ENCODE measurements at places on chromosomes 13 and 19.
A peak's percentile ranks its signal among the peaks of the same experiment; 100 is the strongest.

DNA sequence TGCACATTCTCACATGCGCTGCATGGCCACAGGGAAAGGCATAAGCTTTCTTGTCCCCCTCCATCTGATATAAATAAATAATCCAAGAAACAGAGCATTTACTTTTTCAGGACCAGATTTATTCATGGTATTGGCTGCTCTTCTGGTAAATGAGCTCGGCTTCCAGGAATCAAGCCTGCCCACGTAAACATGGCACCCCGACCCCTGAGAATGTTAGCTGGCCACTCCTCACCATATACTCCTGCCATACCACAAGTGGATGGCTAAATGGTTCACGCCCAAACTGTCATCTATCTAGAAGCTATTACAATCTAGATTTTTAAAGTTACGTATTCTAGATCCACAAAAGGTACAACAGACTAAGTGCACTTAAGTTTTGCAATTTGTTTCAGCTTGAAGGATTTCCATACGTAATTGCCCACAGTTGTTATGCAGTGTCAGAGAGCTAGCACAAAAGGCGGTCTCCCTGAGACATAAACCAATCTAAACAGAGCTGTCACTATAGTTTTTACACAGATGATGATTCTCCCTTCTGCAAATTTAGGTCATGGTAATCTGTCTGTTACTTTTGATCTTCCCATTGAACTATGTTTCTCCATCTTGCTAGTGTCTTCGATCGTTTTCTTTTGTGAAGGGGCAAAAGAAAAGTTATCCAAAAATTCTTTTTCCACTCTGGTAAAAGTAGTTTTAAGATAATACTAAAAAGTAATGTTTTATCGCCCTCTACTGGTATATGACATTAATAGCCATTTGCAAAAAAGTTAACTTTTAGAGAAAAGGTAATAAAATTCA, 16.2 kb upstream of the FOXO1 start:
- DNase-seq, result no peak

DNA sequence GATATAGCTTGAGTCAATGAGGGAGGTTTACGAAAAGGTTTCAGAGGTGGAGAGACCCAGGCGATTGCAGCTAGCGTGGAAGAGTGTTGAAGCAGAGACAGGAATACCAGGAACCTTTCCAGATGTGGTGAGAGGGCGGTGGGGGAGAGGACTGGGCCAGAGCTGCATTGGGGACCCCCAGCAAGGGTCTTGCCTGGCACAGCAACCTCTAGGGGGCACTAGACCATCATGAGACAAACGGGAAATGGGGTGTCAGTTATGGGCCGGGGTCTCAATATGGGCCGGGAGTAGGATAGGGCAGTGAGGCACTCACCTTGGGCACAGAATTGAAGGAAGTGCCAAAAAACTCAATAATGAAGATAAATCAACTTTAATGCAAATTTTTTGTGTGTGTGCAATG, 2.1 kb upstream of the LRP3 start:
- DNase-seq, result no peak

DNA sequence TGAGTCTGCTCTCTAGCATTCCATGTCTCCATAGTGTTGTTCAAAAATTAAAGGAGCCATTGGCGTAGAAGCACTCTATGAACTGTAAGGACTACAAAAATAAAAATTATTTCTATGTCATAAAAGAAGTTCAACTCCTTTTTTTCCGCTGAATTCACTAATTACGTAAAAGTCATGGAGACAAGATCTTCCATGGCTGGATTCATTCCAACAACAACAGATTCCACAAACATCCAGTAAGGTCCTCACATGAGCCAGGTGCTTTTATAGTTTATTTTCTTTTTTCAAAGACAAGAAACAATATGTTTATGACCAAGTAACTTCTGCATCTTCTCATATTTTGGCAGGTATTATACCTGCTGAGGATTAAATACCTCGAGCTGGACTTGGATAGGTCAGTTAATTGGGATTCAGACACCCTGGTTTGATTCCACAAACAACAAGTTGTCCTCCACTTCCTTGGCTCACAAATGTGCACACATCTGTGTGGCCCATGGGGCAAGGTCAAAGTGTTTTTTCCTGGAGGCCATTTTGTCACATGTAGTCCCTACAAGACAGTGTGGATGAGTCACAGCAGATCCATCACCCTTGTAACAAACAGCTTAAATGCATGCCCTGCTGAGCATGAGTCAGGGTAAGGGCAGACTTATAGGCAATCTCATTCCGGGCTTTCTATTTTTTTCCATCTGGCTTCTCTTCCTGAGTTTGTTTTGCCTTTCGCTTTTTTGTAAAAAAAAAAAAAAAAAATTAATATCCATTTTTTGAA, 475.6 kb downstream of the COG6 start:
- no peak for DNase-seq

DNA sequence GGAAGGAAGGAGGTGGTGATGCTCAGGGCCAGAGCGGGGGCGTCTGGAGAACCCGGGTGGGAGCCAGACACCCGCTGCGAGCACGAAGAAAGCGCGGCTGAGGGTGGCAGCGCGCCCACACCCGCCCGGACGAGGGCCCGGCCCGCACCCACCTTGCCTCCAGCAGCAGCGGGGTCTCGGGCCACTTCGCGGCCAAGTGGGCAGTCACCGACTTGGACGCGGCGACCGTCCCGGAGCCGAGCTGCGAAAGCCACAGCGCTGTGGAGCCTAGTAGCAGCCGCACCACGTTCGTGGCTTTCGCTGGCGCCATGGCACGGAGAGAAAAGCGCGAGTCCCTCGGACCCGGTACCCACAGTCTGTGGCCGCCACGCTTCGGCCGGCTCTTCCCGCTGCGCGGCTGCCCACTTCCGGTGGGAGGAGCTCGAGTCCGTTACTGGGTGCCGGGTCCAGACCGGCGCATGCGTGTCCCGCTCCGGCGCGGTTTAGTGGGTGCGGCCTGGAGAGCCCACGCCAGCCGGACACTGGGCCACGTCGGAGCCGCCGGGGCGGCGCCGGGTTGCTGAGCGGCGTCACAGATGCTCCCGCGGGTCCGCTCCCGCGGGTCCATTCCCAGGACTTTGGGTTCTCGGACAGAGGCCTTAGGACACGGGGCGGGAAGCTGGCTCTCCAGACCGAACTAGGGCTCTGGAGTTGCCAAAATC, at the start of gene UGGT2:
Gene UGGT2, minus strand, starts transcription at position 399 of the 701 bp plus-strand sequence. Its CDS starts 89 bp downstream, at position 310.
- DNase-seq, result no peak

DNA sequence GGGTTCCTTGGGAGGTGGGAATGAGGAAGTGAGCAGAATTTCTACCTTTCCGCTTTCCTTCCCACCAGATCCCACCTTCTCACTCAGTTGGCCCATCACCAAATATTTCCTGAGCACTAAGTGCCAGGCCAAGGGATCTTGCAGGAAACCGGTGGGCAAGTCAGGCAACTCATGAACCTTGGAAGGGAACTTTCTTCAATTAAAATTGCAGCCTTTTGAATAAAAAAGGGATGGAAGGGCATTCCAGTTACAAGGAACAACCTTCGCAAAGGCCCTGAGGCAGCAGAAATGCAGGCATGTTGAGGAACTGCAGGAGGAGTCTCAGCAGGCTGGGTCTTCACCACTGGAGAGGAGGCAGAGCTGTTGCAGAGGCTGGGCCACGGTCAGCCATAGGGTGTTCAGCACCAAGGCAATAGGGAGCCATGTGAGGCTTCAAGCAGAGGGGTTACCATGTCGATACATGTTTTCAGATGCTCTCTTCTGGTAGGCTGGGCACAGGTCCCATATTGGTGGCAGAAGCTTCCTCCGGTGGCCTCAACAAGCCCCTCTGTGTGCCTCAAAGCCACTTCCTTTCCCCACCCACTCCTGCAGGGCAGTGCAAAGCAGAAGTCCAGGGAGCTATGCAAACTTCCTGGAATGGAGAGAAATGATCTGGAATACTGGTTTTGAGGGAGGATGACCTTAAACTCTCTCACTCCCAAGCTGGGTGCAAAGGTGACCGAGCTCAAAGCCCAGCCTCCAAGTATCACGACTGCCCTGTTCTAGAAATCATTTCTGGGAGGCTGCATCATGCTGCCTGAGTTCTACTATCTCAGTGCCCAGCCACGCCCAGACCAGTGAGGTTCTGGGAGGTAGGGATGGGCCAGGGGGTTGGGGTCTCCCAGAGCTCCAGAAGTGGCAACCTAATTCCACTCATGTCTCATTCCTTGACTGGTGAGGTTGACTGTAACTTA, at the start of gene FUT6:
Gene FUT6, minus strand, starts transcription at position 638 of the 953 bp plus-strand sequence. CDS start 7,135 bp downstream, outside the sequence.
- no peak for DNase-seq

DNA sequence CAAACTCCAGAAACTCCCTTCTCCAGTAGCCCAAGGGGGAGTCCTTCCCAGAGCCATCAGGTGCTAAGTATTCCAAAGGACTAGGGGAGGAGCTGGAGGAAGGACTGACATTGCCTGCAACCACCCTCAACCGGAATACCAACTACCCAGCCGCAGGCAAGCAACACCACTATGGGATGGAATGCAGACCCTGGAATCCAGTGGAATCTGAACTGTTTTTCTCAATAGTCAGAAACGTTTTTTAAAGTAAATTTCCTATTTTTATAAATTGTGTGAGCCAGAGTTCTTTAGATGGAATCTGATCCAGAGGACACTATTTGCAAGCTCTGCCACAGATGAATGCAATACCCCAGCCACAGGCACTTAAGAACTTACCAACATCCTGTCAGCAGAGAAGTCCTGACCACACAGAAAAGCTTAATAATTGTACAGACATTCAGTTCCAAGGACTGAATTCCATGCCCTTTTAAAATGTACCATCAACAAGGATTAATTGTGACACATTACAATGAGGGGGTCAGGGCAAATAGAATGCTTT, 92.1 kb downstream of the USP12 start:
- DNase-seq, result no peak

DNA sequence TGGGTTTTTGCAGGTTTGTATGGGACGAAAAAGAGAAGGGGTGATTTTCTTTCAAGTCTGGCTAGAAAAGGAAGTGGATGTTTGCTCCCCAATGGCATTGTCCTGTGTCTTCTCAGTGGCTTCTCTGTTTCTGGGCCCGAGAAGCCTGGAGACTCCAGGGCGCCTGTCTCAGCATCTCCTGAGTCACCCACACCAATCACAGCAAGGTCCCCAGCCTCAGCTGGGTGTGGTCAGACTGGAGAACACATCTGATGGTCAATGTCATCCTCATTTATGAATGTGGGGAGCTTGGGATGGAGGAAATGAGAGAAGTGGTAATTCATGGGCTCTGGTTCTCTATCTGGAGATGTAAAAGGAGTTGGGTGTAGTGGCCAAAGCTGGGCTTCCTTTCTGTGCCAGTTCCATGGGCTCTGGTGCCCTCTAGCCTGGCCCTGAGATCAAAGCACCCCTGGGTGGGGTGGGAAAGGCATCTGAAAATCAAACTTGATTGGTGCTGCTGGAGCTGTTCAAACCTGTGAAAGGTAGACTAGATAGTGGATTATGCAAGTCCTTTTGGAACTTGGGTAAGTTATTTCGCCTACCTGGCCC, 13.4 kb downstream of the RASL11A start:
- DNase-seq, result no peak

DNA sequence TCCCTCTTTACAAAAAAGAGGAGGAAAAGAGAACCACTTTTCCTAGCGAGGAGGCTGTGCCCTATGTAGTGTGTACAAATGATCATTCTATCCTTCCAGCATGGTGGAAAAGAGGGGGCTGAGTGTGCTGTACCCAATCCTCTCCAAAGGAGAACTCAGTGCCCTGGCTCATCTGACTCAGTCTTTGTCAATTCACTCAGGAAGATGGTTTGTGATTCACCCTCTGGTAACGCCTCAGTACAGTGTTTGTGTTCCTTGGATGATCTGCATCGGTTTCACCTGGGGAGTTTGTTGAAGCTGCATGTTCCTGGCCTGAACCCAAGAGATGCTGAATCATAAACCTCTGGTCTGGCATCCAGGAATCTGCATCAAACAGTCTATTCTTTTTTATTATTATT, 18.3 kb upstream of the ENOX1 start:
- DNase-seq, result no peak

GRCh38 chr19:41299046-41299754, 10.8 kb upstream of the CCDC97 start:
- no peak for DNase-seq

DNA sequence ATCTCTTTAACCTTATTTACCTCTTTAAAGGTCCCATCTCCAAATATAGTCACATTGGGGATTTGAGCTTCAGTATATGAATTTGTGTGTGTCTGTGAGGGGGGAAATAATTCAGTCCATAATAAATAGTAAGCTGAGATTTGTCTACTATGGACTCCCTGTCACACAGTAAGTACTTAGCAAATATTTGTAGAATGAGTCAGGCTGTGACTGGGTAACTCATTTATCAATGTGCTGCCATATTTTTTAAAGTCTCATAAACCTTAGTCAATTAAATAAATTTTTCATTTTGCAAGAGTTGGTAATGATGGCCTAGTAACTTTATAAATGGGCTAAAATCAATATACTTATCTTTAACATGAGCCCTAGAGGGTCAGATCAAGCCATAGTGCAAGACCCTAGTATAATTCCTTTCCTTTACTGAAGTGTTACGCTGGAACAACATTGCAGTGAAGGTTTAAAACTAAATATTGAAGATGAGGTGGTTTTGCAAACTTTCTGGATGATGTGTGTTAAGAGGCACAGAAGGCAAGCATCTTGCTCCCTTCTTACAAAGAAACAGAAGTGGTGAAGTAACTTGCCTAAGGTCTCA, 305.1 kb downstream of the KCNRG start:
- no peak for DNase-seq

DNA sequence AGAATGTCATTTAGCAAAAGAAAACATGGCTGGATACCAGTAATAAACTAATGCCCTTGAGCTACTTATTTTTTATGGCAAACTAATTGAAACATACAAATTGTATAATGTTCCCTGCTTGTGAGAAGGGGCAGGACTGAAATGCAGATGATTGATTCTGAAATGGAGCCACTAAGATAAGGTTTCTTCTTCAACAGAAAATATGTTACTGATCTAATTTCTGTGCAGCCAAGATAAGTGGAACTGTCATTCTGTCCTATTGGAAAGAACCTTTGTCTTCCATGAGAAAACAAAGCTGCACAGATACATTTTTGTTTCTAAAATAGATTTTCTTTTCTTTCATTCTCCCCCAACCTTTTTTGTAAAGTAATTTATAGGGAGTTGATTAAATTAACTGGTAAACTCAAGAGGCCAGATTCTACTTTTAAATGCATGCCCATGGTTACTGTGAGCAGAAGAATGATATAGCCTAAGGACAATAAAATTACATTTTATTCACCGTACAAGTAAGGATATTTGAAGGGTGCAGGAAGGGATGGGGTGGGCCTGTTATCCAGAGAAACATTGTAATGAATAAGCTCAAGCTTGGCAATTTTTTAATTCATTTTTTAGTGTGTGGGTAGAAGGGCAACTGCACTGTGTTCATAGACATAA, 39.9 kb downstream of the STARD13 start:
- DNase-seq, result no peak

GRCh38 chr13:51579676-51580075, 4.6 kb upstream of the WDFY2 start:
- no peak for DNase-seq

- DNase-seq, result no peak
Observed at GRCh38 chr13:96696389-96696900, 297.8 kb downstream of the OXGR1 start.

- DNase-seq, result peak; percentile 23
Observed at GRCh38 chr13:110616103-110617101, 1.1 kb downstream of the NAXD start.

GRCh38 chr19:33700408-33701013, 78.8 kb downstream of the CHST8 start:
- no peak for DNase-seq
